ENCODE measurements at places on chromosomes 4 and X. TPM values are rescaled to one million over a fixed set of nuclear protein-coding genes. Genes with fewer than 3 reads are reported as not detected.

DNA sequence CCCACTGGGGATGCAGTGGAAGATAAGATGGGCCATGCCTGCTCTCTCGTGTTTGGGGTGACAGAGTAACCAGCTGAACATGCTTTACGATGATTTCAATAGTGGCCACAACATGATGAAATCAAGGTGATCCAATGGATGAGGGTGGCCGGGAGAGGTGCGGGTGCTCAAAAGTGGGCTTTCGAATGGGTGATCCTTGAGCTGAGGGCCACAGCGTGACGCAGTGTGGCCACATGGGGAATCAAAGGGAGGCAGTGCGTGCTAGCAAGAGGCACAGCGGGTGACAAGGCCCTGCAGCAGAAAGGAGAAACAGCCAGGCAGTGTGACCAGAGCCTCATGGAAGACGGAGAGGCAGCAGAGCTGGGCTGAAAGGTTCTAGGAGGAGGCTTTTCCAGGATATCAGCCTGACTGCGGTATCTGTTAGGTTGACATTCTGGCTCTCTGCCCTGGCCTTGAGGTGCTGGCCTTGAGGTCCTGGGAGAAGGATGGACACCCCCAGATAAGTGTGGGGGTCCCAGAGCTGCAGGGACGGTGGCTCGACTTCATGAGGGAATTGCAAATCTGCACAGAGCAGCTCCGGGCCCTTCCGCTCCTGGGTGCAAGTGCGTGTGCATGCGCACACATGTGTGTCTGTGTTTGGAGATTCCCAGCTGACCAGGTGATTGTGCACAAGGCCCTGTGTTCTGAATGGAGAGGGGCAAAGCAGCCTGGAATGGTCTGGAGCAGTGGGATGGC lies 38.0 kb upstream of the GPR78 start:
- H3K27me3 ChIP-seq, result no peaks in the 10 kb centered on the region
- no peaks in the 10 kb centered on the region for H3K4me1 ChIP-seq
- no peaks in the 10 kb centered on the region for H3K36me3 ChIP-seq
- DNase-seq, result no peak
- H3K4me3 ChIP-seq, result no peak overlapping the region
- no peak overlapping the region for H3K27ac ChIP-seq

GRCh38 chr4:94452476-94453371 lies 982 bp downstream of the PDLIM5 start:
- no peak for DNase-seq
- H3K27ac ChIP-seq, result peak overlapping the region; percentile 79
- peaks cover 3% of the 10 kb centered on the region for H3K36me3 ChIP-seq

DNA sequence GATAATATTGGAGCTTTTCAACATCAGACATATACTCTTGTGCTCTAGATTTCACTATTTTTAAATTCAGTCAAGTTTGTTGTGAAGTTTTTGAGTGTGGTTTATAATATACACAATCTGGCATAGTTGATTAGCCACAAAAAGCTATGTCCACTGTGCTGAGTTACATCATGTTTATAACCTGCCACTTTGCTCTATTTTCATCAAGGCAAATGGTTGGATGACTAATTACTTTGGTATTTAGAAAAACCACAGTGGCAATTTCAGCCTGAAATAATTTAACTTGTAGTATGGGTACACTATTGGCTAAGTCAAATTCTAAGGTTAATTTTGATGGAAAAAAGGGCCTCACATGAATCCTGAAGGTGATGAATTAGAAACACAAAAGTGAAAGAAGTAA lies 262.6 kb downstream of the C4orf33 start:
- H3K4me1 ChIP-seq, result no peaks in the 10 kb centered on the region
- no peaks in the 10 kb centered on the region for H3K27me3 ChIP-seq
- no peak overlapping the region for H3K4me3 ChIP-seq
- no peaks in the 10 kb centered on the region for H3K36me3 ChIP-seq
- DNase-seq, result no peak

DNA sequence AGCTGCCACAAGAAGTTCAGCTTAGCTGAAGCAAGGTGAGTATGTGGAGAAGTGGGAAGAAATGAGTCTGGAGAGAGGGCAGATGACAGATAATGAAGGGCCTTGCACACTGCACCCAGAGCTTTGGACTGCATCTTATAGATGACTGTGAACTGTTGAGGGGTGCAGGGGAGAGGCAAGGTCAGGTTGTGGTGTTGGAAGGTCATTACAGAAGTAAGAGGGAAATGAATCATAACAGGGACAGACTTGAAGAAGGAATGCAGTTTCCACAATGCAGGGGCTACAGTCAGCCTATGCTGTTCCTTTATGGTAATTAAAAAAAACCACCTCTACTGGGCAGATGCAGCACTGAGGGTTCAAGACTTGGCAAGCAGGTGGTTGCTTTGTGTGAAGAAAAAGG lies 4.8 kb upstream of the IGFBP7 start:
- no peaks in the 10 kb centered on the region for H3K4me1 ChIP-seq
- no peak overlapping the region for H3K4me3 ChIP-seq
- peaks cover 6% of the 10 kb centered on the region for H3K27me3 ChIP-seq
- no peak overlapping the region for H3K27ac ChIP-seq
- no peaks in the 10 kb centered on the region for H3K36me3 ChIP-seq

The NXF3 gene
- total RNA-seq, result 0.26 TPM

DNA sequence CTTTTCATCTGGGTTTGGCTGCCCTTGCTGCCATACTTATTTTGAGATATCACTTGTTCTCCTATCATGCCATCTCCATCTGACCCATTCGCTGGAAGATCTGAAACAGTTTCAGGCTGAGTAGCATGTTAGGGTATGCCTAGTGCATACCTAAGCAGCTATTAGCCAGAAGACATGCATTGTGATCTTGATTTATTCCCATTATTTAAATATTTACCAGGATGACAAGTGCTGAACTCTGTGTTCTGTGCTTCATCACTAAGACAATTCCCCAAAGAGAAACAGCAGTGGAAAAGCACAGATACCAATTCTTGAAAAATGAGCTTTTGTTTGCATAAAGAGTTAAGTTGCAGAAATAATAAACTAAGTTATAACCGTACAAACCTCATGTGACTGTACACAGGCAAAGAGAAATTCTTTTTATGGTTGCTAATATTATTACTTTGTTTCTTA lies 271.0 kb upstream of the ARSJ start:
- H3K4me1 ChIP-seq, result no peaks in the 10 kb centered on the region
- H3K36me3 ChIP-seq, result no peaks in the 10 kb centered on the region
- no peak for DNase-seq

DNA sequence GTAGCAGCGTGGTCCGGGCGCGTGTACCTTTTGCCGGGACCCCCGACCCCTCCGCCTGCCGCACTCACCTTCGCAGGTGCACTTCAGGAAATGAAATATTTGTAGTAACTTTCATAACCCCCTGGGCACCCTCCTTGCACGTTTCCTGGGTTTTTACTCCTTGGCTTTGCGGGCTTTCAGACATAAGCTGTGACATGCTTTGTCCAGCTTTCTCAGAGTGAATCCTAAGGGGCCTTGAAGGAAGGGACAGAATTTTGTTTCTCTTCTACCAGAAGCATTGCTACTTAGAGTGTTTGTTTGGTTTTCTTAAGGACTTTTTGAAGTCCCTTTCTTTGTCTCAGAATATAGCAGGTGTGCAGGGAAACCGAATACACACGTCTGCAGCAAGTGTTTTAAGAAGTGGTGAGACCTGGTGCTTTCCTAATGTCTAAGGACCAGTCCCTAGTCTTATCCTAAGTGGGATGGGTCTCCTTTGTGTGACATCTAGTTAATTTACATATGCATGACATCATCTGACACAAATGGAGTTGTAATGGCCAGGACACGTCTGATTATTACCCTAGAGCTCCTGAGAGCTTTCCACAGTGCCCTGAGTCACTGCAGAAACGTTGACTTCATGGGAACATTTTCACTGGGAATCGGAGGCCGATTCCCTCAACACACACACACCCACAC lies 1.3 kb downstream of the FAM149A start:
- no peaks in the 10 kb centered on the region for H3K36me3 ChIP-seq
- H3K27me3 ChIP-seq, result peaks cover 12% of the 10 kb centered on the region
- no peak overlapping the region for H3K4me3 ChIP-seq
- no peaks in the 10 kb centered on the region for H3K4me1 ChIP-seq

DNA sequence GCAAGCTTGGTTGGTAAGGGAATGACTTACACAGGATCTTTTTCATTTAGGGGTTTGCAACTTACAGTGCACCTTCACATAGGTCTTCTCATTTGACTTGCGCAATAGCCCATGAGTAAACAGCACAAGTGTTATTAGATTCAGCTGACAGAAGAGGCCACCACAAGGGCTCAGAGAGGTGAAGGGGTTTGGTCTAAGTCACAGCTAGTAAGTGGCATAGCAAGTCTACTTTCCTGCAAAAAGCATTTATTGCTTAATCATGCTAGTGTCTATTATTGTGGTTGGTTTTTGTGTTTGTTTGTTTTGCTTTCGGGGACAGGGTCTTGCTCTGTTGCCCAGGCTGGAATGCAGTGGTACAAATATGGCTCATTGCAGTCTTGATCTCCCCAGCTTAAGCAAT lies 83.3 kb downstream of the SPRY1 start:
- peaks cover 40% of the 10 kb centered on the region for H3K4me1 ChIP-seq
- H3K27me3 ChIP-seq, result no peaks in the 10 kb centered on the region
- peak overlapping the region; percentile 98 for H3K27ac ChIP-seq
- DNase-seq, result no peak

GRCh38 chrX:129723511-129723910 lies 15.3 kb upstream of the XPNPEP2 start:
- DNase-seq, result no peak
- H3K4me3 ChIP-seq, result no peak overlapping the region
- H3K36me3 ChIP-seq, result no peaks in the 10 kb centered on the region
- no peaks in the 10 kb centered on the region for H3K27me3 ChIP-seq
- no peaks in the 10 kb centered on the region for H3K4me1 ChIP-seq

- no peaks in the 10 kb centered on the region for H3K4me1 ChIP-seq
- no peak for DNase-seq
- H3K27ac ChIP-seq, result no peak overlapping the region
- H3K36me3 ChIP-seq, result no peaks in the 10 kb centered on the region
- no peaks in the 10 kb centered on the region for H3K27me3 ChIP-seq
Observed at GRCh38 chr4:170675568-170676262, 586.0 kb upstream of the AADAT start.

DNA sequence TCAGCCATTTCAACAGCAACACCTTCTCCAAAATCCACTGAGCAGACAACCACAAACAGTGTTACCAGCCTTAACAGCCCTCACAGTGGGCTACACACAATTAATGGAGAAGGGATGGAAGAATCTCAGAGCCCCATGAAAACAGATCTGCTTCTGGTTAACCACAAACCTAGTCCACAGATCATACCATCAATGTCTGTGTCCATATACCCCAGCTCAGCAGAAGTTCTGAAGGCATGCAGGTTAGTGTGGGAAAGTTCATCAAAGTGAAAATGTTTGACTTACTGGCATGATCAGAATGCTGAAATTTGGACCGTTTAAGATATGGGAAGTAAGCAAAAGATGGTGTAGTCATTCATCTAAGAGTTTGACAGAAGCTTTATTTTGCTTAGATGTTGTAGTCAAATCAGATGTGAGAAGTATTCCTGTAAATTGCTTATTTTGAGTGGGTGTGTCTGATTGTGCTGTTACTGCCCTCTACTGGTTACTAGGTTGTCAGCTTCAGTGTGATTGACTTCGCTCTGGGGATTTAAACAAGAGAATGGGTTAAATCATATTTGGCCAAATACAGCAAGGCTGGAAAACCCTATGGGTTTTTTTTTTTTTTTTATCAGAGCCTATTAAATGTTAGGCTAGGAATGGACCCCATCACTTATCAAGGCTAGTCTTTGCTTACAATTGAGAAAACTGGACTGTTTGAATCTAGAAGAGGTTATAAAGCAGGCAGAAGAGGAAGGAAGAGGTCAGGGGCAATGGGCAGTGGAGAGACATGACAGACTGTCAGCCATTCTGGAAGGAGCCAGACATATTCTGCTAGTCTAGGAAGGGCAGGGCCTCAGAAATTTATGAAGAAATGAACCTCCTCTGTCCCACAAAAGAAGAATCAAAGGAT lies 130.3 kb downstream of the DIPK2B start:
- no peaks in the 10 kb centered on the region for H3K27me3 ChIP-seq
- peaks cover 4% of the 10 kb centered on the region for H3K36me3 ChIP-seq
- no peak overlapping the region for H3K4me3 ChIP-seq
- H3K4me1 ChIP-seq, result no peaks in the 10 kb centered on the region
- no peak overlapping the region for H3K27ac ChIP-seq

- H3K36me3 ChIP-seq, result no peaks in the 10 kb centered on the region
- DNase-seq, result no peak
- H3K4me1 ChIP-seq, result no peaks in the 10 kb centered on the region
Observed at GRCh38 chr4:184899261-184900134, 73.7 kb upstream of the ACSL1 start.

- no peak overlapping the region for H3K27ac ChIP-seq
- no peak overlapping the region for H3K4me3 ChIP-seq
- H3K36me3 ChIP-seq, result no peaks in the 10 kb centered on the region
- no peaks in the 10 kb centered on the region for H3K4me1 ChIP-seq
- DNase-seq, result peak; percentile 28
- H3K27me3 ChIP-seq, result no peaks in the 10 kb centered on the region
Observed at GRCh38 chr4:21768349-21769310, 179.9 kb downstream of the KCNIP4 start.

DNA sequence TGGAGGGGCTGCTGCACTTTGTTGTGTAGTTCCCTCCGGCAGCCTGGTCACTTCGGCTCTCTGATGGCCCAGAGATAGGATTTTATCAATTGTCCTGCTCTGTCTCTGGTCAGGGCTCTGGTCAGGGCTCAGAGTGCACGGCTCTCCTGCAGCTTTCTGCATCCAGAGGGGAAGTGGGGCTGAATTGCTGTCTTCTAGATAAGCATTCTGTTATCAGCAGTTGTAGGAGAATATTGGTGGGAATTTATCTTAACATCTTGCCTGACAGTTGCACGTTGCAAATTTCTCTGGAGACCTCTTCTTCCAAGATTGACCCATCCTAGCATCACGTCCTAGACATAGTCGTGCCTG lies 62.8 kb downstream of the FAM193A start:
- no peaks in the 10 kb centered on the region for H3K27me3 ChIP-seq
- DNase-seq, result no peak
- no peaks in the 10 kb centered on the region for H3K36me3 ChIP-seq
- peaks cover 18% of the 10 kb centered on the region for H3K4me1 ChIP-seq
- H3K27ac ChIP-seq, result no peak overlapping the region

GRCh38 chr4:82213485-82214417 lies 160.0 kb downstream of the HNRNPD start:
- H3K27ac ChIP-seq, result no peak overlapping the region
- DNase-seq, result no peak
- H3K4me3 ChIP-seq, result no peak overlapping the region
- no peaks in the 10 kb centered on the region for H3K4me1 ChIP-seq
- no peaks in the 10 kb centered on the region for H3K36me3 ChIP-seq
- no peaks in the 10 kb centered on the region for H3K27me3 ChIP-seq

The H2BW1 gene
- total RNA-seq, result not detected

GRCh38 chr4:140630246-140630645 lies 61.5 kb upstream of the UCP1 start:
- no peak for DNase-seq
- no peak overlapping the region for H3K27ac ChIP-seq
- H3K27me3 ChIP-seq, result no peaks in the 10 kb centered on the region
- H3K4me3 ChIP-seq, result no peak overlapping the region

The MAGEE1 gene
- 1.6 TPM for total RNA-seq

Measured in Panc1 (cell line).